ENCODE measurements at places on chromosomes 11 and 22. TPM values are rescaled to one million over a fixed set of nuclear protein-coding genes. Genes with fewer than 3 reads are reported as not detected.
A peak's percentile ranks its signal among the peaks of the same experiment; 100 is the strongest.

DNA sequence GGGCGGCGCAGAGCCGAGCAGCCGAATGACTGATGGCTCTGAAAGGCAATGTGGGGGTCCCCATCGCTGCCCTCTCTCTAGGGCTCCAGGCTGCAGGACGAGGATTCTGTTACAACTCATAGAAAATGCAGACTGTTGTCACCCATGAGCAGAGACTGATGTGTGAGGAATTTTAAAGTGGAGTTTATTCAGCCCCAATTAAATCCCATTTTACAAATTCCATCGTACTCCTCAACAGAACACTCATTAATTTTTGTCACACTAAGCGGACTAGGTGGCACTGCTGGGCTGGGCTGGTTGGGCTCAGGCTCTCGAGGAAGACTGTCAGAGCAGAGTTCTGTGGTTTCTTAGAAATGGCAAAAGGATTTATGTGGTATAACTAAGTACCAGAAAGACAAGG lies 102.6 kb upstream of the SPON1 start:
- H3K36me3 ChIP-seq, result no peaks in the 10 kb centered on the region
- H3K27me3 ChIP-seq, result no peaks in the 10 kb centered on the region
- DNase-seq, result no peak
- no peaks in the 10 kb centered on the region for H3K4me1 ChIP-seq
- no peak overlapping the region for H3K27ac ChIP-seq

DNA sequence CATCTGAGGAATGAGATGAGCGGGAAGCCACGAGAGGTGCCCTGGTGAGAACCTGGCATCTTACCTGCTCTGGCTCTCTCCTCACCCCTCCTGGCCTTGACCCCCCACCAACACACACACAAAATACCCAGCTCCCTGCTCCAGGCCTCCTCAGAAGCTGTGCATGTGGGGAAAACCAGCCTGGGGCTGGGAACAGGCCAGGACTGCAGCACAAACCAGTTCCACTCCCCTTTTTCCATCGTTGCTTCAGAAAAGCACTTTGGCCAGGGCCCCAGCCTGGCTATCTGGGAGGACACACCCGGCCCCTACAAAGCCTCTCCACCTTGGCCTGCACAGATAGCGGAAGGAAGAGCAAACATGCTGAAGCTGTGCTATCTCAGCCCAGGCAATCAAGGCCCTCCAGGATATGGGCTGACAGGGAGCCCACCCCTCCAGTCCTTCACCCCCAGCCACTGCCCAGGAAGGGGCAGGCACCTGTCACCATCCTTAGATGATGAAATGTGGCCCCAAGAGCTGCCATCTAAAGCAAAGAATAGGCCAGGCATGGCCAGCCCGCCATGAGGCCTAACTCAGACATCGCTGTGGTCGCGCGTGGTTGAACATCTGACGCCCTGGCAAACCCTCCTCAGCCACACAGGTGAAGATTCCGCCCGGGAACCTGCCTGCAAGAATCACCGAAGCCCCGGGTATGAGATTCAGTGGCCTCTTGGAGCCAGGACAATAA lies 35.4 kb downstream of the PISD start:
- H3K27me3 ChIP-seq, result no peaks in the 10 kb centered on the region
- no peak overlapping the region for H3K4me3 ChIP-seq
- no peak overlapping the region for H3K27ac ChIP-seq
- H3K36me3 ChIP-seq, result no peaks in the 10 kb centered on the region
- DNase-seq, result no peak

GRCh38 chr11:95483339-95483738 lies 252.3 kb upstream of the SESN3 start:
- H3K4me3 ChIP-seq, result no peak overlapping the region
- H3K27ac ChIP-seq, result no peak overlapping the region
- no peaks in the 10 kb centered on the region for H3K36me3 ChIP-seq
- H3K27me3 ChIP-seq, result no peaks in the 10 kb centered on the region
- no peaks in the 10 kb centered on the region for H3K4me1 ChIP-seq
- no peak for DNase-seq

DNA sequence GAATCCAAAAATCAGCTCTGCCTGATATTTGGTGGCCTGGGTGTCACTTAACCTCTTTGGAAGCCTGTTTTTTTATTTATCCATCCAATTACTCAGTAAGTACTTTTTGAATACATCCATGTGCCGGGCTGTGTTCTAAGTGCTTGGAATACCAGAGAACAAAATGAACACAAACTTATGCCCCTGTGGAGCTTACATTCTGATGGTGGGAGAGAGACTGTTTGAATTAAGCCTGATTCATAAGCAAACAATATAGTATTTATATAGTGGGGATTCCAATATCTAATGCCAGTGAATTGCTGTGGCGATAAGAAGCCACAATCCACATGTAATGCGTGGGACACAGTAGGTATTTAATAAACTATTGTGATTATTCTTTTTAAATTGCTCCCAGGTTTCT lies 19.4 kb downstream of the KCNJ5 start:
- DNase-seq, result no peak
- no peaks in the 10 kb centered on the region for H3K27me3 ChIP-seq
- H3K4me1 ChIP-seq, result no peaks in the 10 kb centered on the region
- H3K27ac ChIP-seq, result no peak overlapping the region
- H3K4me3 ChIP-seq, result no peak overlapping the region

- DNase-seq, result peak; percentile 79
- no peaks in the 10 kb centered on the region for H3K36me3 ChIP-seq
- no peak overlapping the region for H3K4me3 ChIP-seq
- H3K4me1 ChIP-seq, result no peaks in the 10 kb centered on the region
These were observed 26.3 kb upstream of the GNB1L start for GRCh38 chr22:19880786-19881569.

Gene CARD16
- 11.8 TPM for total RNA-seq

Gene MMP27
- not detected for total RNA-seq

Gene SLC22A8
- total RNA-seq, result not detected

Gene LSP1
- 128 TPM for total RNA-seq

Gene TRIM51
- not detected for total RNA-seq

Gene MALAT1
- total RNA-seq, result 16,103 TPM

Gene RAB36
- total RNA-seq, result 1.8 TPM
